ENCODE measurements at places on chromosomes 7 and 10.

GRCh38 chr7:91431601-91432000 is 167.4 kb downstream of the FZD1 start:
- DNase-seq: no peak

DNA sequence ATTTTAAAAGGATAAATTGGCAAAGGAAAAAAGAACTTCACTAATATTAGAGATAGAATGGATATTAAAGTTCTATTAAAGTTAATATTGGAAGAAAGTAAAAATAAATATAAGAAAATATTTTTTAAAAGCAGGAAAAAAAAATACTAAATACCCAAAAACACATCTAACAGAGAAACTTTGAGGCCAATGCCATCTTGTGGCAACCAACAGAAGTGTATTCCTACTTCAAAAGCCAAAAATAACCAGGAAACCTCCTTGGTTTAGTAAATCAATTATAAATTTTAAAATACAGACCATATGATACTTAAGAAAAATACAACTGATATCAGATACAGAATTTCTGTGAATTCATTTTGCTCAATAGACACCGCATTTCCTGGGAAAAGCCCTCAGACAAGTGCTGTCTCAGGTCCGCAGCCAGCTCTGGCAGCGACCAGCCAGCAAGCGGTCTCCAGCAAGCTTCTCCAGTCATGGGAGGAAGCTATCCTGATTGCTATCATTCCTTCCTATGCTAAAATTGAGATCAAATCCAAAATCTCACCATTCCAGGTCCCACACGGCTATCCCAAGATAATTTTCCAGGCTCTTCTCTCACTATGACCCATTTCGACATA is 65.3 kb downstream of the LMBR1 start:
- DNase-seq: no peak

DNA sequence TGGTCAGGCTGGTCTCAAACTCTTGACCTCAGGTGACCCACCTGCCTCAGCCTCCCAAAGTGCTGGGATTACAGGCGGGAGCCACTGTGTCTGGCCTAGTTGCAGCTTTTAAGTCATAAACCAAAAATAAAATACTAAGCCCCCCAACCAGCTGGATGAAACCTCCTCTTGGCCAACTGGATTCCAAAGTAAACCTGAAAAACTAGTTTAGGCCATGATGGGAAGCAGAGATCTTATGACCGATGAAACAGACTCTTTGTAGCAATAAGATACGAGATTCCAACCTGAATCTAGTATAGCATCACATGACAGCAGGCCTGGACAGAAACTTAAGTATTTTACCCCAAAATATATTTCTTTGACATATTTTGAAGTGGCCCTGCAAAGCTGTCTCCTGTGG is 9.1 kb upstream of the MCM10 start:
- no peak for DNase-seq

DNA sequence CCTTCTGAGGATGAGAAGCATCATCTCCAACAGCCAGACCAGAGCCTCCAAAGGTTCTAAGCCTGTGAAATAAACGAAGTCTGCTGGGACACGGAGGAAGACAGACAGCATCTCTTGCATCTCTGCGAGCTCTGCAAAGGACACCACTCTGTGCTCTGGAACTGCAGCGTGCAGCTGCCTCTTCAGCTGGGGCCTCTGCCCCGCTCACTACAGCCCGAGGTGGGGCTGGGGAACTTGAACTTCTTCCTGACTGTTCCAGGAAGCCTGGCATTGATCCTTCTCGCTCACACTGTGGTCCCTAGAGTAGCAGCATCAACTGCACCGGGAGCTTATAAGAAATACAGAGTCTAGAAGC is 163.3 kb downstream of the USP6NL start:
- no peak for DNase-seq

- DNase-seq: no peak
Measured at GRCh38 chr7:158543840-158544239, 43.8 kb downstream of the PTPRN2 start.

Measured in stimulated activated CD4-positive, alpha-beta T cell treated with anti-CD3 and anti-CD28 coated beads, TNF-alpha, amount 100 ng/mL, for 48 hours (primary cell).